IMR-90 (cell line): ENCODE measurements at places on chromosomes 6 and 20. TPM values are rescaled to one million over a fixed set of nuclear protein-coding genes. Genes with fewer than 3 reads are reported as not detected.

Gene TEAD3
- 5.0 and 5.2 TPM in 2 replicates for total RNA-seq

DNA sequence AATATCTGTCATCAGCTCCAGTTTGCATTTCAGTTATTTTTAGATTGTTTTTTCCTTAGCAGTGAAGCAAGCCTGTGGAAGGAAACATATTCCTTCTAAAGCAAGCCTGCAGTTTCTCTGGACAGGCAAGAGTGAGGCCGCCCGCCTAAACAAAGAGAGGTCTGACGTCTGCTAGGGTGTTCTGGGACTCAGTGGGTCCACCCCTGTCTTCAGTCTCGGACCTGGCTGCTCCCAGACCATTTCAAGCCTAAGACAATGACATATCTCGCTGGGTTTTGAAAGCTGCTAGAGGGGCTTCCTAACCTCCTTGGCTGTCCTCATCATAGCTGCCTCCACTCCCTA lies 36.8 kb upstream of the RNF24 start:
- DNase-seq, result no peak
- H3K36me3 ChIP-seq, result no peaks in the 10 kb centered on the region
- peaks cover 7% of the 10 kb centered on the region for H3K4me1 ChIP-seq
- H3K27ac ChIP-seq, result no peak overlapping the region
- H3K27me3 ChIP-seq, result no peaks in the 10 kb centered on the region

DNA sequence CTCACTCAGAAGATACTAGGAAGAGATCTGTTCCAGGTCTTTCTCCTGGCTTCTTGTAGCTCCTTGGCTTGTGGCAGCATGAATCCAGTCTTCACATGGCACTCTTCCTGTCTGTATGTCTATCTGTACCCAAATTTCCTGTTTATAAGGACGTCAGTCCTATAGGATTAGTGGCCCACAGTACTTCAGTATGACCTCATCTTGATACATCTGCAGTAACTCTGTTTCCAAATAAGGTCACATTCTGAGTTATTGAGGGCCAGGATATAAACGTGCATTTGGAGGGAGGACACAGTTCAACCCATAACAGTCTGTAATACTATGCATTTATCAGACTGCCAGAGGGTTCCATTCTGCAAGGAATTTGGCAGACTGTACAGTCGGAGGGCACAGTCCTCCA lies 57.6 kb upstream of the DYNLRB1 start:
- peaks cover 12% of the 10 kb centered on the region for H3K4me1 ChIP-seq
- peaks cover 18% of the 10 kb centered on the region for H3K36me3 ChIP-seq
- H3K27ac ChIP-seq, result peak overlapping the region; percentile 82
- no peak overlapping the region for H3K4me3 ChIP-seq
- DNase-seq, result peak; percentile 85

DNA sequence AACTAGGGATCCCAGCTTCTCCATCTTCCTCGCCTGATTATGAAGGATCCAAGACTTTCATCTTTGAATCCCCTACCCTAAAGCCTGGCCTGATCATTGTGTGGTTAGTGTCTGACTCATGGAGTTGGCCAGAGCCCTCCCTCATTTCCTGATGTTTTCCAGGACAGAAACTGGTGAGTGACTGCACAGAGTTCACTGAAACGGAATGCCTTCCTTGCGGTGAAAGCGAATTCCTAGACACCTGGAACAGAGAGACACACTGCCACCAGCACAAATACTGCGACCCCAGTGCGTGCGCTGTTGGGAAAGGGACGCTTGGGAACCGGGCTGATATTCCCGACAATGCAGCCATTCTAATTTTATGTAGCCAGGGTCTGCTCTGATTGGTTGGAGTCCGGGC lies 4.0 kb downstream of the CD40 start:
- H3K27ac ChIP-seq, result no peak overlapping the region
- no peaks in the 10 kb centered on the region for H3K4me1 ChIP-seq
- no peak overlapping the region for H3K4me3 ChIP-seq
- peaks cover 13% of the 10 kb centered on the region for H3K27me3 ChIP-seq
- H3K36me3 ChIP-seq, result no peaks in the 10 kb centered on the region
- peak; percentile 59 for DNase-seq

Gene PDYN
- not detected in 2 replicates for total RNA-seq

DNA sequence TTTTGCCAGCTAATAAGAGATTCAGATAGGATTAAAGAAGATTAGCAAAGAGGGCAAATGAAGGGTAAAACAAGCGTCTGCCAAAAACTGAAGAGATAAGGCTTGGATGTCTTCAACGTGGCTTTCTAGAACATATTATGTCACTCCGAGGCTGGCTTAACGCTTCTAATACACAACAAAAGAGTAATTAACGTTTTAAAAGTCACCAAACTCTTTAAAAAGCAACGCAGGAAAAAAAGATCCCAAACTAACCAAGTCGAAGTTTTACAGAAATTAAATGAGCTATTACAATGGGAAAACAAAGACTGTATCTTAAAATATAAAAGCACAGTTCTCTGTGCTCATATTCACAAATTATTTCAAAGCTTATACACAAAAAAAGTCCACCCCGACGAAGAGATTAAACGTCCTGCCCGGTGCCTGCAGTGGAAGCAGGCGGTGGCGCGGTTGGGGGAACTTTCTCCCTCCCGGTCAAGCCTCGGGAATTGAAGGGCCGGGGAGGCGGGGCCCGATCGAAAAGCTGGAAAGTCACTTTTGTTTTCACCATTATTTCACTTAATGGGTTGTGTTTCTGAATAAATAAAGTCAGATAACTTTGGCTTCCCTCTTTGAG lies 1.2 kb downstream of the MAK start:
- H3K4me3 ChIP-seq, result no peak overlapping the region; the same call in 1 of the 2 replicates
- H3K27me3 ChIP-seq, result peaks cover 30% of the 10 kb centered on the region
- no peak overlapping the region for H3K27ac ChIP-seq
- H3K36me3 ChIP-seq, result no peaks in the 10 kb centered on the region
- no peak for DNase-seq

Gene DEFB113
- not detected in 2 replicates for total RNA-seq

Gene TTLL9
- not detected in 2 replicates for total RNA-seq

DNA sequence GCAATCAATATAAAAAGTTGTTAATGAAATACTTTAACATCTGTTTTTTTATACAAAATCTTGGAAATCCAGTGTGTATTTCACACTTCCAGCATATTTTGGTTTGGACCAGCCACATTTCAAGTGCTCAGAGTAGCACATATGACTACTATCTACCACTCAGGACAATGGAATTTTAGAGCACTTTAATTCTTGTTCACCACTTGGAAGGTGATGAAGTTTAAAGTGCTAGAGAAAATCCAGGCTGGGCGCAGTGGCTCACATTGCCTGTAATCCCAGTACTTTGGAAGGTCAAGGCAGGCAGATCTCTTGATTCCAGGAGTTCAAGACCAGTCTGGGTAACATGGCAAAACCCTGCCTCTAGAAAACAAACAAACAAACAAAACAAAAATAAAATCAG lies 6.1 kb upstream of the SLC35B3 start:
- no peaks in the 10 kb centered on the region for H3K36me3 ChIP-seq
- DNase-seq, result no peak
- no peaks in the 10 kb centered on the region for H3K27me3 ChIP-seq
- no peaks in the 10 kb centered on the region for H3K4me1 ChIP-seq

DNA sequence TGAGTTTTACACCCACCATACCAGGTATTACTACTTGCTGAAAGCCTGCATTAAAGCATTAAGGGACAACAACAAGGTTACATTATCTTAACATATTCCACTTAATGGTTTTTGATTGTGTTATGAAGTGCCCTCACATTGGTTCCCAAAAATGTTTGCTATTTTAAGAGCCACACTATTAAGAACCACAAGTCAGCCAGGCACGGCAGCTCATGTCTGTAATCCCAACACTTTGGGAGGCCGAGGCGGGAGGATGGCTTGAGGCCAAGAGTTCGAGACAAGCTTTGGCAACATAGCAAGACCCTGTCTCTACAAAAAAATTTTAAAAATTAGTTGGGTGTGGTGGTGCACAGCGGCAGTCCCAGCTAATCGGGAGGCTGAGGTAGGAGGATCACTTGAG lies 28.2 kb downstream of the ATXN1 start:
- no peak overlapping the region for H3K27ac ChIP-seq
- peaks cover 10% of the 10 kb centered on the region for H3K4me1 ChIP-seq
- H3K36me3 ChIP-seq, result peaks cover 3% of the 10 kb centered on the region; the same call in 1 of the 2 replicates
- H3K4me3 ChIP-seq, result no peak overlapping the region

- H3K4me3 ChIP-seq, result no peak overlapping the region
- no peak for DNase-seq
- H3K27ac ChIP-seq, result no peak overlapping the region
- H3K27me3 ChIP-seq, result no peaks in the 10 kb centered on the region
These were observed 122.0 kb upstream of the ID4 start for GRCh38 chr6:19715167-19715551.

Gene OSTM1
- 17.5 and 24.7 TPM in 2 replicates for total RNA-seq

DNA sequence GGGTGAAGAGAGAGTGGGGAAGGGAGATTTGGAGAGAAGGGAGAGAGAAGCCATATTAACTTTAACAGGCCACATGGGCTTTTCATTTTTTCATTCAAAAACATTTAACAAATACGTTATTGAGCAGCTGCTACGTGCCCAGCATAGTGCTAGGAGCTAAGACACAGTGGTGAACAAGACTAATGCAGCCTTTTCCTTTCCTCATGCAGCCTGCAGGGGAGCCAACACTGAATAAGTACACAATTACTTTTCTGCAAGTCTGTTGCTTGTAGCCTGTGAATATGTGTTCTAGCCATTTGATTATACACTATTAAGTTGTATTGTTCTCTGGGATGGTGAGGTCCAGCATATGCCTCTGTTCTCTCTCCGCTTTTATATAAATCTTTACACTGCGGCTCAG lies 1.9 kb upstream of the BLOC1S5 start:
- DNase-seq, result no peak
- no peak overlapping the region for H3K4me3 ChIP-seq
- H3K4me1 ChIP-seq, result no peaks in the 10 kb centered on the region
- no peak overlapping the region for H3K27ac ChIP-seq

Gene TMEM74B
- total RNA-seq, result not detected in 2 replicates

- H3K36me3 ChIP-seq, result no peaks in the 10 kb centered on the region
- no peak for DNase-seq
- H3K4me1 ChIP-seq, result no peaks in the 10 kb centered on the region
- no peak overlapping the region for H3K4me3 ChIP-seq
- peaks cover 10% of the 10 kb centered on the region for H3K27me3 ChIP-seq
- H3K27ac ChIP-seq, result no peak overlapping the region
These were observed 224.3 kb upstream of the FOXA2 start for GRCh38 chr20:22808628-22809027.
